ENCODE measurements at places on chromosomes 4 and X. TPM values are rescaled to one million over a fixed set of nuclear protein-coding genes. Genes with fewer than 3 reads are reported as not detected.
A peak's percentile ranks its signal among the peaks of the same experiment; 100 is the strongest.

GRCh38 chr4:4247696-4248028 is 361 bp downstream of the TMEM128 start:
- no peak for DNase-seq
- peak overlapping the region; percentile 46 for H3K27ac ChIP-seq
- H3K4me1 ChIP-seq = no peaks in the 10 kb centered on the region
- H3K27me3 ChIP-seq = no peaks in the 10 kb centered on the region

The IL13RA1 gene
- 90.1 TPM for total RNA-seq

The NIPAL1 gene
- 0.81 TPM for total RNA-seq

The PABPC4L gene
- total RNA-seq = 3.9 TPM

- no peaks in the 10 kb centered on the region for H3K27me3 ChIP-seq
- no peaks in the 10 kb centered on the region for H3K36me3 ChIP-seq
- H3K27ac ChIP-seq = no peak overlapping the region
- H3K4me1 ChIP-seq = no peaks in the 10 kb centered on the region
These were observed 6.9 kb upstream of the RAP2C start for GRCh38 chrX:132226169-132226568.

Measured in aorta (tissue), 5 donors.